Fibroblast of skin of left biceps (primary cell): ENCODE measurements at places on chromosomes 3 and 15.

DNA sequence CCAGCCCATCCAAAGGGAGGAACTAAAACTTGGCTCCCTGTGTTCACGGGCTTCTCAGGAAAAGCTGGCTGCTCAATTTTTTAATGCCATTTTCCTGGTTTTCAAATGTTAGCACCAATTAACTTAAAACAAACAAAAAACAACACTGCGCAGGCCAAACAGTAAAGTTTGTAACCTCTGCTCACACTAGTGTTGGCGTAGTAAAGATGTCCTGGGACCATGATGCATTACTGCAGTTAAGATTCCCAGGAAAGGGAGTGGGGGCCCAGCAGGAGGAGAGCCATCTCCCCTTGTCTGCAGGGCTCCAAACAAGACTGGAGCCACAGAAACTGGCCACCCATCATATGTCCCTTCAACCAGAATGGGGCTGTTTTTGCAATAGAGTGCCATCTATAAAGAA lies 74.0 kb downstream of the KY start:
- no peak for DNase-seq

GRCh38 chr15:87877114-87877810 lies 379.3 kb downstream of the NTRK3 start:
- peak; percentile 54 for DNase-seq

GRCh38 chr3:43032646-43033628 lies 53.8 kb downstream of the GASK1A start:
- no peak for DNase-seq

DNA sequence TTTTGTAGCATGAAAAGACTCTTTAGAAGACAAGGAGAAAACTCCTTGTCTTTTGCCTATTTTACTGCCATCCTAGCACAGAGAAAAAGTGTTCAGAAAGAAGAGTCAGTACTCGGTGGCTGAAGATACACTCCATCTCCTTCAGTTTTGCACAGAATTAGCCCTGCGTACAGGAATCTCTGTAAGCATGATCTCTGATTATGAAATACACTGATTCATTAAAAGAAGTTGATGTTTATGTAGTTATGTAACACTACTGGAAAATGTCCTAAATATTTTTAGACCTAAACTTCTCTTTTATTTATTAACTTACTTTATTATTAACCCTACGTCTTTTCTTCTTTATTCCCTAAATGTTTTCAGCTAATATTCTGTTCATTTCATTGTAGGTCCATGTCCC lies 138.4 kb downstream of the LEKR1 start:
- DNase-seq: no peak

DNA sequence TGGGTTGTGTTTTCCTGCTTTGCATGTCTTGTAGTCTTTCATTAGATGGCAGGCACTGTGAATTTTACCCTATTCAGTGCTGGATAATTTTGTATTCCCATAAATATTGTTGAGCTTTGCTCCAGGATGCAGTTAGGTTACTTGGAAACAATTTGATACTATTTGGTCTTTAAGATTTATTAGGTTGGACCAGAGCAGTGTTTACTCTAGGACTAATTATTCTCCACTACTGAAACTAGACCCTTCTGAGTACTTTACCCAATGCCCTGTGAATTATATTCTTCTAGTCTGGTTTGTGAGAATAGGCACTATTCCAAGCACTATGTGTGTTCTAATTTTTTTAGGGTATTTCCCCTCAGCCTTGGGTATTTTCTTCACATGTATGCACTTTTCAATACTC lies 37.8 kb upstream of the TASOR start:
- no peak for DNase-seq

- peak; percentile 62 for DNase-seq
Observed at GRCh38 chr3:157175691-157176507, 16.0 kb upstream of the CCNL1 start.

DNA sequence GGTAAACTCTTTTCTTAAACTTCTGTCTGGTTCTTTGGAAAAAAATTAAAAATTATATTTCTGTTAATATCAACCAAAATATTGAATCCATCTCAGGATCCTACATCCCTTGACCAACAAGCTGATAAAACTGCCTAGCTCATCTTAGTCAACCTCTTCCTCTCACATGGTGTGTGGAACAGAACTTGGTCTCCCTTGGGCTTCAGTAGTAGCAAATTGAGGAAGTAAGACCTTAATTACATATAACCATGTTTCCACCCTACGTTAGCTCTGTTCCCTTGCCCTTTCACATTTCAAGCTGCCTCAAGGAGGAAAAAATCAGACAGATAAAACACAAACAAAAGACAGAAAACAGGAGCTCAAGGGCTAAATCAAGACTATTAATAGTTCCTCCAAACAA lies 116.4 kb downstream of the GREM1 start:
- no peak for DNase-seq

- DNase-seq: no peak
Observed at GRCh38 chr3:135865085-135865484, 100.4 kb upstream of the PPP2R3A start.

- DNase-seq: peak; percentile 94
Observed at GRCh38 chr15:40564591-40565332, at the start of gene CCDC32. CCDC32 (minus strand) TSS chr15:40565042; CDS start chr15:40563015, 2,027 bp downstream.

DNA sequence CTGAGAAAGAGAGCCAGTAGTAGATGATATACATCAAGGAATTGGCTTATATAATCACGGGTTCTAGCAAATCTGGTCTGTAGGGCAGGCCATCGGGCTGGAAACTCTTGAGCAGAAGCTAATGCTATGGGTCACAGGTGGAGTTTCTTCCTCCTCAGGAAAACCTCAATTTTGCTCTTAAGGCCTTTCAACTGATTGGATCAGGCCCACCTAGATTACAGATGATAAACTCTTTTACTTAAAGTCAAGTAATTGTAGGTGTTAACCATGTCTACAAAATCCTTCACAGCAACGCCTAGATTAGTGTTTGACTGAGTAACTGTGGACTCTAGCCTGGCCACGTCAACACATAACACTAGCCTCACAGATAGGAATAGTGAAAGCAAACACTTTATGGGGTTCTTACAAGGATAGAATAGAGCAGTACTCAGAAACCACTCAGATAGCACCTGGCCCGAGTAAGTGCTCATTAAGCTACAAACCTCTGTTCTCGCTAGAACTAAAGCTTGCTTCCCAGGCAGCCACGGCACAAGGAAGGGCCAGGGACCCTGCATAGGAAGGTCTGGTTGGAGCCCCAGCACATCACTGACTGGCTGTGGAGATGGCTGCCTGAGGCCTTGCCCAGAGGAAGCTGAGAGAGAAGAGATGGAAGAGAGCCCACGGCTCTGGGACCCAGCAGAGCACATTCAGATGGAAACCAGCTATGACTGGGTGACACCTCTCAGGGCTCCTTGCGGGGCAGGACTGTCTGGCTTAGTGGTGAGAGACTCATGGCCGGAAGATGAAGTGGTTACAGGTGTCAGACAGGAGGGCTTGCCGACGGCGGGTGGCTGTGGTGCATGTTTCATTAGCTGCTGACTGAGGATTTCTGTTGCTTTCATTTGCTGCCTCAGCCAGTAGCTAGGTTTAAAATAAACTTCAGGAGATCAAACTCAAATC lies 202.5 kb upstream of the TLE3 start:
- DNase-seq: no peak

- no peak for DNase-seq
Observed at GRCh38 chr3:160686955-160687535, 10.1 kb downstream of the ARL14 start.

- no peak for DNase-seq
Observed at GRCh38 chr15:40345867-40346578, 4.8 kb upstream of the PHGR1 start.

- DNase-seq: peak; percentile 42
Observed at GRCh38 chr3:147431751-147432150, 22.6 kb downstream of the ZIC1 start.
